Esophagus mucosa (tissue), 1 donor: ENCODE measurements at places on chromosomes 3 and 15. TPM values are rescaled to one million over a fixed set of nuclear protein-coding genes. Genes with fewer than 3 reads are reported as not detected.

GRCh38 chr3:38552364-38552763 lies 56.2 kb downstream of the EXOG start:
- no peak for ATAC-seq

GRCh38 chr3:94811836-94812235 lies 749.0 kb downstream of the NSUN3 start:
- no peak for ATAC-seq

- ATAC-seq, result no peak
These were observed 3.2 kb downstream of the MAP2K1 start for GRCh38 chr15:66389859-66390381.

DNA sequence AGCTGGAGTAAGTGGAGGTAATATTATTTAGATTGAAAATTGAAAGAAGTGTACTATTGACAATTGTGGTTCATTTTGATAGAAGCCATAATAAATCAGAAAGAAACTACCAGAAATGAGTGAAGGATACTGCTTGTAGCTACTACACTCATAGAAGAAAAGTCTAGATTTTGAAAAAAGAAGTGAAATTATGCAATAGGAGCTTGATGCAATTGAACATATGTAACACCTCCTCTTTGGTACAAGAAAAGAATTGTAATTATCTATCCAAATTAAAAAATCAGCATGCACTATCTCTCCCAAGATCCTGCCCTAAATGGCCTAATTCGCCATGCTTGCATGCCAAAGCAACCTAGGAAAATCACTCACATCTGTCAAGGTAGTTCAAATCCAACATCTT lies 51.1 kb upstream of the CD200R1L start:
- no peak for ATAC-seq

DNA sequence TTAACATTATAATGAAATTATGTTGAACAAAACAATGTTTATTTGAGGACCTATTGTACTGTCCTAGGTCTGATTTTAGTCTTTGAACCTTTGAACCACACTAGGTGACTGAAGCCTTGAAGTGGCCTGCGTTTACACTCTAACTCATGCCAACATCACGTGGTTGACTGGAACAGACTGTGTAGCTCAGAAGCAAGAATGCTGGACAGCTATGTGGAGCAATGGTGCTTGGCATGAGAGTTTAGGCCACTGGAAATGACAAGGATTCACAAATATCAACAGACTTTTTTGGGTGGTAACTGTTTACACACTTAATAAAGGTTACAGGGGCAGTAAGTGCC lies 391.5 kb downstream of the RAP2B start:
- no peak for ATAC-seq

DNA sequence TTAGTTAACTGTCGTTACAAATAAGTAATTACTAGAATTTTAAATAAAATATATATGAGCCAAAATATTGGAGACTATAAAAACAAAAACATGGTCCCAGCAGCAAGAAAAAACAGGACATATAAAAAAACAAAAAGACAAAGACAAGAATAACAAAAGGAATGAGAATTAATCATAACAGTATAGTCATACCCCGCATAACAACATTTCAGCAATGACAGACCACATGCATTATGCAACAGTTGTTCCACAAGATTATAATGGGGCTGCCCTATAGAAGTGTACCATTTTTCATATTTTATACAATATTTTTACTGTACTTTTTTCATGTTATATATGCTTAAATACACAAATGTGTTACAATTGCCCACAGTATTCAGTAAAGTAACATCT lies 5.6 kb downstream of the HLTF start:
- ATAC-seq, result peak; percentile 68

GRCh38 chr15:64596701-64597476 lies 136.5 kb downstream of the ZNF609 start:
- no peak for ATAC-seq

GRCh38 chr15:64634027-64634426 lies 141.4 kb downstream of the RBPMS2 start:
- no peak for ATAC-seq

- no peak for ATAC-seq
These were observed 31.4 kb downstream of the RAF1 start for GRCh38 chr3:12632523-12632922.

DNA sequence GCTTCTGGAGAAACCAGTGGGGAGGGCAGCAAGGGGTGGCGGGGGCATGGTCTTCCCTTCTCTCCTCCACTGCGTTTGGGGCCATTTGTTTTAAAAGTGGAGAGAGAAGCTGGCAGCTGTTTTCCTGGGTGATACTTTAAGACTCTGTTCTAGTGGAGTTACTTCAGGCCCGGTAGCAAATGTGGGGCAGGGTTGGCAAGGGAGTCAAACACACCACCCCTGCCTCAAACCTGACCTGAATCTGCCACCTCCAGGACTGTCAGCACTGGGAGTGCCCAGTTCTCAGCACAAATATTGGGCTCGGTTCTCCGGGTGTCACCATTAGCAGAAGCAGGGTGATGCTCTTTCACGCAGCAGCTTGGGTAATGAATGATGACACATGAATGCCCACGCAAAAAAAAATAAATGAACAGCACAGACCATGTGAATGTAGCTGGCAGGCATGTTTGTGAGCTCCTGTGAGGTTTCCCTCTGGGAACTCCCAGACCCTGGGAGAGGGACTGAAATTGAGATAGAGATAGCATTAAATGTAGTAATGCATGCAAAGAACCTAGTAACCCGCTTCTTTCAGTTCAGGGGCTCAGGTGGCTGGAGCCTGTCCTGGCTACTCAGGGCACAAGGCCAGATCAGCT lies 424.0 kb downstream of the MCTP2 start:
- ATAC-seq, result no peak

- no peak for ATAC-seq
These were observed 1.1 kb upstream of the LZTFL1 start for GRCh38 chr3:45842851-45843625.

GRCh38 chr15:67195305-67195704 lies 59.2 kb downstream of the AAGAB start:
- no peak for ATAC-seq

DNA sequence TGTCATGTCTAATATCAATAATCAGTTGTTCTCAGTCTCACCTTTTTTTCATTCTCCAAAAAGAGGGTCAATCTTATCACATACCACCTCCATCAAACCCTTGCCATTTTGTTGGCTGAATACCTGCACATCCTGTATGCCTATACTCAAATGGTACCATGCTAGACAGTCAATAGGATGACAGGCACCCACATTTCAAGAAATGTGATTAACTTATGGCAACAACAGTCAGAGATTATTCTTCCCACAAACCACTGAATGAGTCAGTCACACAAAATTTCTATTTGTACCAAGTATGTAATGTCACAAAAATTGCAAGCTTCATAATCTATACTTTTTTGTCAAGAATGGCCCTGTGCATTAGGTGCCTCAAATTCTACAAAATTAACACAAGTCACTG lies 5.1 kb upstream of the SLC27A2 start:
- no peak for ATAC-seq

DNA sequence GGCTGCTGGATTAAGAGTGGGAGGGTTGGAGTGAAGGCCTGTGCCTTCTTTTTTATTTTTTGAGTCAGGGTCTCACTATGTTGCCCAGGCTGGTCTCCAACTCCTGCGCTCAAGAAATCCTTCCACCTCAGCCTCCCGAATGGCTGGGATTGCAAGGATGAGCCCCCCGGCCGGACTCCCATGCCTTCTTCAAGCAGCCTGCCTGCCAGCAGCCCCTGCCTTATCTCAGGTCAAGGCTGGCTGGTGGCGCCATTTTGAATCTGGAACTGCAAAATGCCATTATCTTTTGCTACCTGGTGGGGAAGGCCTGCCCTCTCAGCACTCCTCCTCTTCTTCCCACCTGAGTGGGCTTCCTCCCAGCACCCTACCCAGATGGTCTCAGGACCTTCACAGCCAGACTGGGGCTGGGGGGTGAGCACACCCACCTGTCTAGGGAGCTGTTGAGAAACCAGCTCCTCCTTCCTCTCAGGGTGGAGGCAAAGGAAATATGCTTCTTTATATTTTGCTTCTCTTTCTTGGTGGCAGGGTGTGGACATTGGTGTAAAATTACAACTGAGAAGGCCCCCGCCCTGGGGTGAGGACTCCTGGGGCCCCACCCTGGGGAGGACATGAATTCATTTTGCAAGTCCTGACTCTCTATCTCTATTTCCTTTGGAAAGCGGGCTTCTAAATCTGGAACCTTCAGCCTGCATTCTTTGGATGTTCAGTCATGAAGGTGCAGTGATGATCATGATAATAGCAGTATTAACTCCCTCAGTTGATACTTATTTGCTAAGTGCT lies 7.7 kb upstream of the FLNB start:
- ATAC-seq, result peak; percentile 61

DNA sequence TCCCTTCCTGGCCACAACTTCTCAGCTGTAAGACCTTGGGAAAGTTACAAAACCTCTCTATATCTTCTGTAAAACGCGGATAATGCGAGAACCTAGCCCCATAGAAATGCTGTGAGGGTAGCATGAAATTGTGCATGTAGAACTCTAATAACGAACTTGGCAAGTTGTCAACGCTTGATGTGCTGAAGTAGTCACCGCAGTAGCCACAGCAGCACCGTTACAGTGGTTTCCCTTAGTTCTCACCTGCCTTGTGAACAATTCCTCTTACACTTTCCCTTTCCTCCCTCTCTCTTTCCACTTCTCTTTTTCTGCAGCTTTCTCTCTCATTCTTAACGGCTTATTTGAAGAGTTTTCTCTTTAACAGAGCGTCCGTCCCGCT lies 447 bp upstream of the SHQ1 start:
- peak; percentile 20 for ATAC-seq

DNA sequence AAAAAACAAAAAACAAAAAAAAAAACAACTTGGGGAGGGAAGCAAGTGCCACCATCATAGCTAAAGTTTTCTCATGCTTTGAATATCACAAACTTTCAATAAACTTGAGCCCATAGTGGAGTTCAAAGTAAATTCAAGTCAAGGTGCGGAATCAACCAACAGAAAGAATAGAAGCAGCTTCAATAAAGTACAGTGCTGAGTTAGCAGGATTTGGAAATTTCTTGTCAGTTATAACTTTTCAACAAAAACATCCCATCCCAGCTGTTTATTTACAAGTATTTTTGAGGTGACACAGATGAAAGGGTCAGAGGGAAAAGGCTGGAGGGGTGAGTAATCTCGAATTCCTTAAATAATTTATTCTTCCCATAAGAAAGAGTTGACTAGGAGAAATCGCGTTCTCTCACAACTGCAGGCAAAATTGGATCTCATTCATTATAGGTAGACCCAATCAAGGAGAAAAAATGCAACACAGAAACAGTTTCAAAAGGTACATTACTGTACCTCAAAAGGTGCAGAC lies 477.4 kb upstream of the RASGRP1 start:
- ATAC-seq, result no peak

- ATAC-seq, result no peak
These were observed 256.1 kb downstream of the CHST2 start for GRCh38 chr3:143375698-143376097.

- ATAC-seq, result no peak
These were observed 3.2 kb downstream of the AKAP13 start for GRCh38 chr15:85383470-85384148.

DNA sequence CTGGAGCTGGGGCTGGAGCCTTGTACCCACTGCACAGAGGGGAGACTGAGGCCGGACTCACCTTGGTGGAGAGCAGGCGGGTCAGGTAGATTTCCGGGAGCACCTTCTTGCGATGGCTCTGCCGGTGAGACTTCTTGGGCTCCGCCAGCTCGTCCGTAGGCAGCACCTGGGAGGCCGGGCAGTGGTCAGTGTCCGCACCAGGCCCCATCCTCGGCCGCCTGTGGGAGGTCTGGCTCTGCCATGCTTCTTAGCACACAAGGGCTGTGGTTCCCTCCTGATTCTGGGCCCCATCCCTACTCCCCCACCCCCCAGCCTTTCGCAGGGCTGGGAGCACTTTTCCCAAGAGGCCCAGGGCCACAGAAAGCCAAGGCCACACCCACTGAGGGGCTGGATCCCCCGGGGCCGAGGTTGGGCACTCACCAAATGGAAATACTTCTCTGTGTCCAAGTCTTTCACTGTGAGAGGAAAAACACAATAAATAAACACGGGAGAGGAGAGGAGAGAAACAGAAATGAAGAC lies 17.4 kb downstream of the H1-8 start:
- no peak for ATAC-seq

DNA sequence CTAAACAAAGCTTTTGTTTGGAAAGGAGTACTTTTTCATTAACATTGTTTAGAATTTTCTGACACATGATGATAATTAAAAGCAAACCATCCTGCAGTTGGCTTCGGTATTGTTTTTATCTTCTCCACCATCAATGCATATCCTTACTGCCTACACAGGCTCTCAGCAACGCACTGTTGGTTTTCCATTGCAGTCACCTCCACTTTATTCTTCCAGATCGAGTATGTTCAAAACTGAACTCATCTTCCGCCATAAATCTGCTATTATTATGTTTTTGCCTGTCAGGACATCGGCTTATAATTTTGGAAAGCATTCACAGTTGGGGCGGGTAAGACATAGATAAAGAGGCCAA lies 589 bp upstream of the SENP5 start:
- no peak for ATAC-seq

DNA sequence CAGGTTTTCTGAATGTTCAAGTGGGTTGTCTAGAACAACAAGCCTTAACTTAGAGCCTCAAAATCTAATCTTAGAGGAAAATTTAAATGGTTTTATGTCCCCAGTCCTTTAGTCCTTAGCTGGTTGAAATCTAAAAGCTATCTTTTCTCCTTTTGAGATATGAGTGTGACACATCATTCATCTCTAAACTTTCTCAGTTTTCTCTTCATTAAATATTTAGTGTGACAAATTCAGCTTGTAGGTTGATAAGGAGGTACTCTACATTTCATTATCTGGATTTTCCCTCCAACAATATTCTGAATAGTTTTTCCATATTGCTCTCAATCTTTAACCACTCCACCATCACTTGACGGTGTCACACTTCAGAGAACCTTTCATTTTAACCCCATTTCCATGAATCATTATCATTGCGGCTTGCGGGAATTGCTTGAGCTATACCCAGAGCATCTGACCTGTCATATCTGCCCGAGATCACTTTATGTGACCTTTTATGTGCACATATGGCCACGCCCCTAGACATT lies 16.1 kb upstream of the ATP8B4 start:
- ATAC-seq, result no peak

DNA sequence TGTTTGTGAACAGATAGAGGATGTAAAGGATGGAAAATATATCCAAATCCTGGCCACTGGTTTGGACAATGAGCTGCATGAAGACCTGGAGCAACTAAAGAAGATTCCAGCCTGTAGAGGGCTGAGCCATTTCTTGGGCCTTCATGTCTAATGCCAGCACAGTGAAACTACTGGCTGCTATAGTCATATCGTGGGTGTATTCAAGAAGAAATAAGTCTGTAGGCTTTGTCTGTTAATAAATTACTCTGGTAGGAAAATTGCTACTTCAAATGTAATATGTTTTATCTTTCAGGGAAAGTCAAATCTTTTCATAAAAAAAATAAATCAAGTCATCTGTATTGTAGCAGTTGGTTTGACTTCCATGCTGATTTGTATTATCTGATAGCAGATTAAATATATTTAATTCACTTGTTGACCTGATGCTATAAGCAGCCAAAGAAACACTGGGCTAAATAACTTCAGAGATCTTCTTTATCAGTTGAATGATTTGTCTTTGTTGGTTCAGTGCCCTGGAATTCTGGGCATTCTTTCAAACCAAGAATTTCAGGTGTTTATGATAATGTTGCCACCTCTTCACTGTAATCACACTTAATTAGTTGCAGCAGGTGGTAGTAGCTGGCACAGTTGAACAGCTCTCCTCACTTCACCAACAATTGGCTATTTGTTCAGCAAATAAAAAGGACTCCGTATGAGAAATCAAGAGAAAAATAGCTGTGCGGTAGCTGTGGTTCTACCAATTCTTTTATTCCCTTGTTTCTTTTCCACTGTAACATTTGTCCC lies 1109.5 kb downstream of the NSUN3 start:
- ATAC-seq, result no peak

Gene TNFAIP8L3
- total RNA-seq, result 7.3 TPM

Gene TMEM89
- not detected for total RNA-seq

Gene PDCD10
- total RNA-seq, result 49.4 TPM

Gene ZBBX
- total RNA-seq, result 0.04 TPM

Gene C3orf70
- 0.64 TPM for total RNA-seq
